A673 (cell line): ENCODE measurements at places on chromosomes 3 and 15. TPM values are rescaled to one million over a fixed set of nuclear protein-coding genes. Genes with fewer than 3 reads are reported as not detected.

- no peak for DNase-seq
- H3K4me3 ChIP-seq: no peak overlapping the region
- H3K27me3 ChIP-seq: no peaks in the 10 kb centered on the region
- no peak overlapping the region for H3K27ac ChIP-seq
- H3K36me3 ChIP-seq: no peaks in the 10 kb centered on the region
These were observed 273.5 kb upstream of the ADAMTS9 start for GRCh38 chr3:64961301-64961700.

Gene PRR23E
- not detected in 2 replicates for total RNA-seq

Gene GOLGA8T
- total RNA-seq: not detected in 2 replicates

Gene PIF1
- total RNA-seq: 60.4 and 65.7 TPM in 2 replicates

Gene UBE3A
- 101 and 104 TPM in 2 replicates for total RNA-seq

DNA sequence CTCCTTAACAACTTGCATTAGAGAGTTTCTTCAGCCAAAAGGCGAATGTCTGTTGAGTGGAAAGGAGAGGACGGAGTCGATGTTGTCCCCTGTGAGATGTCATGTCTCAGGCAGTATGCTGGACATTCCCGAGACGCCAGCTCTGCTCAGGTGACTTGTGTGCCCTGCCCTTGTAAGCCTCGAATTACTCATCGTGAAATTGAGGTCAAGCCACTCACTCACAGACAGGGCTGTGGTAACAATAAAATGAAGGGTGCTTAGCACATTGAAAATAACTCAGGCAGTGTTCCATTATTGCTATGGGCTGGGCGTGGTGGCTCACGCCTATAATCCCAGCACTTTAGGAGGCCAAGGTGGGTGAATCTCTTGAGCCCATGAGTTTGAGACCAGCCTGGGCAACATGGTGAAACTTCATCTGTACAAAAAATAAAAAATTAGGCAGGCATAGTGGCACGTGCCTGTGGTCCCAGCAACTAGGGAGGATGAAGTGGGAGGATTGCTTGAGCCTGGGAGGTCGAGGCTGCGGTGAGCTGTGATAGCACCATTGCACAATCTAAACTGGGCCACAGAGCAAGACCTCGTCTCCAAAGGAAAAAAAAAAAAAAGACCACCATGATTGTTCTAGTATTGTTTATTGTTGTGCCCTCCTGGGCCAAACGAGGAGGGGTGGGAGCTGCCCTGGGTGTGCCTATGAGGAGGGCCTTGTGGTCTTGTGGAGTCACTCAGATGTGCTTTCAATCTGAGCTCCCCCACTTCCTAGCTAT lies 214.4 kb downstream of the THSD4 start:
- H3K4me3 ChIP-seq: no peak overlapping the region
- no peak for DNase-seq
- H3K27me3 ChIP-seq: no peaks in the 10 kb centered on the region
- H3K36me3 ChIP-seq: no peaks in the 10 kb centered on the region

Gene TIMP4
- total RNA-seq: 10.2 and 13.3 TPM in 2 replicates

GRCh38 chr15:74620636-74621545 lies 5.3 kb downstream of the CLK3 start:
- no peak overlapping the region for H3K4me3 ChIP-seq
- no peak overlapping the region for H3K27ac ChIP-seq
- peak; percentile 81 for DNase-seq
- peaks cover 66% of the 10 kb centered on the region for H3K36me3 ChIP-seq
- H3K27me3 ChIP-seq: no peaks in the 10 kb centered on the region

Gene RBSN
- 31.2 and 35.2 TPM in 2 replicates for total RNA-seq

GRCh38 chr3:124565013-124565412 lies 165.2 kb upstream of the UMPS start:
- H3K27me3 ChIP-seq: no peaks in the 10 kb centered on the region
- peak; percentile 88 for DNase-seq
- H3K36me3 ChIP-seq: no peaks in the 10 kb centered on the region
- H3K27ac ChIP-seq: peak overlapping the region; percentile 45
- H3K4me3 ChIP-seq: no peak overlapping the region
- H3K4me1 ChIP-seq: peaks cover 25% of the 10 kb centered on the region

Gene MYL3
- not detected in 2 replicates for total RNA-seq

DNA sequence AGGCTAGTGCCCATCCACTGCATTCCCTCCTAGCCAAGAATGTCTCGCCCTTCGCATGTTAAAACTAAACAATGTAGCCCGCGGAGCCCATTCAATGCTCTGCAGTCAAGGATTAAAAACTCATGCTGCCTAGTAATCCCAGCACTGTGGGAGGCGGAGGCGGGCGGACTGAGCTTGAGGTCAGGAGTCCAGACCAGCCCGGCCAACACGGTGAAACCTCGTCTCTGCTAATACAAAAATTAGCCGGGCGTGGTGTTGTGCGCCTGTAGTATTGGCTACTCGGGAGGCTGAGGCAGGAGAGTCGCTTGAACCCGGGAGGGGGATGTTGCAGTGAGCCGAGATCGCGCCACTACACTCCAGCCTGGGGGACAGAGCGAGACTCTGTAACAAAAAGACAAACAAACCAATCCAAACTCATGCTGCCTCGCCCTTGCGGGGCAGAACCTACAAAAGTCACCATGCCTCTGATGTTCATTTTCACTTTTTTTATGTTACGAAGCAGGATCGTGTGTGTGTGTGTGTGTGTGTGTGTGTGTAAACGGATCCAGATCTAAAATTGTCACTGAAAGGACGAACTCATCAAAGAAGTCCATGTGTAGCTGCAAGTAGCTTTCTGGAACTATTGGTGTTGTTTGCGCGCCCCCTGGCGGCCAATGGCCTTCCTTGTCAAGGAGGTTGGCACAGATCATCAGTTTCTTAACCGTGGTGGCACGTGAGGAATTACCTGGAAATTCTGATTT lies 54.8 kb upstream of the SPESP1 start:
- H3K4me1 ChIP-seq: peaks cover 3% of the 10 kb centered on the region
- H3K27ac ChIP-seq: no peak overlapping the region
- H3K27me3 ChIP-seq: no peaks in the 10 kb centered on the region
- H3K4me3 ChIP-seq: peak overlapping the region; percentile 41
- DNase-seq: peak; percentile 93
- H3K36me3 ChIP-seq: no peaks in the 10 kb centered on the region

GRCh38 chr3:107634099-107634489 lies 111.3 kb downstream of the BBX start:
- no peak overlapping the region for H3K27ac ChIP-seq
- no peaks in the 10 kb centered on the region for H3K27me3 ChIP-seq
- no peak for DNase-seq
- no peak overlapping the region for H3K4me3 ChIP-seq
- H3K36me3 ChIP-seq: no peaks in the 10 kb centered on the region
- H3K4me1 ChIP-seq: peaks cover 12% of the 10 kb centered on the region

Gene PLA1A
- total RNA-seq: not detected in 2 replicates

Gene SHC4
- 0.57 and 0.73 TPM in 2 replicates for total RNA-seq

Gene ENTPD3
- 0.54 and 1.3 TPM in 2 replicates for total RNA-seq

Gene ISY1
- 46.2 and 49.8 TPM in 2 replicates for total RNA-seq

DNA sequence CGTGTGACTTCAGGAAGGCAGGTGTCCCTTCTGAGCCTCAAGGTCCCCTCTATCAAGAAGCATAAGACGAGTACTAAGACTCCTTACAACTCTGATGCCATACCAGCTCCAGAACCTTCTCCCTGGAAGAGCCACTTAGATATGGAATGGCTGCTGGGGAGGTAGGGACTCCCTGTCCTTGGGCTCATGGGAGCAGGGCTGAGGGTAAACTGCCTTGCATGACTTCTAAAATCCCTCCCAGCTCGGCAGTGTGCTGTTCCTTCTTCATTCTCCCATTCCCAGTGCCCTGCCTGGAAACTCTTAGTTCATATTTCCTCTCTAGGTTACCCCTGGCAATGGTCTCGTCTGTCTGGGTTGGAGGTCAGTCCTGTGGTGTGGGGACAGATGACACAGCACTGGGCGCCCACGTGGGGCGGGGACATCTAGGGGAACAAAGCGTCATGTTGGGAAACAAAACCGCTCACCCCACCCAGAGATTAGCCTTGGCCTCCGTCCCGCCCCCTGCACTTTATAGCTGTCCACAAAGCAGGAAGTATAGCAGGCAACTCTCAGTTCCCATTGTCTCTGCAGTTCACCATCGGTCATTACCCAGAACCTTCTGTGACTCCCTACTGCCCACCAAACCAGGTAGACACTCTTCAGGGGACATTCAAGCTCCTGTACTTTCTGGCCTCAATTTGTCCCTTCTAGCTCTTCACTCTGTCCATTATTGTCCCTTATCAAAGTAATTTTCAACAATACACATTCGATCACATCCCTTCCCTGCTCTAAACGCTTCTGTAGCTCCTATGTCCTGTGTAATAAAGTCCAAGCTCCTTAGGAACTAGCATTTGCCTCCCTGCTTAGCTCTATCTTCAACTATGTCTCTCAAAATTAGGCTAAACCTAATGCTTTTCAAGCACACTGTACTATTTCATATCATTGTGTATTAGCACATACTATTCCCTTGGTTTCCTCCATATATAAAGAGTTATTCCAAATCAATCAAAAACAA lies 73.8 kb downstream of the IQSEC1 start:
- no peak overlapping the region for H3K4me3 ChIP-seq
- no peaks in the 10 kb centered on the region for H3K36me3 ChIP-seq
- no peak overlapping the region for H3K27ac ChIP-seq
- H3K4me1 ChIP-seq: no peaks in the 10 kb centered on the region

Gene CYP1A2
- not detected in 2 replicates for total RNA-seq

Gene RGMA
- total RNA-seq: 5.0 and 8.3 TPM in 2 replicates

DNA sequence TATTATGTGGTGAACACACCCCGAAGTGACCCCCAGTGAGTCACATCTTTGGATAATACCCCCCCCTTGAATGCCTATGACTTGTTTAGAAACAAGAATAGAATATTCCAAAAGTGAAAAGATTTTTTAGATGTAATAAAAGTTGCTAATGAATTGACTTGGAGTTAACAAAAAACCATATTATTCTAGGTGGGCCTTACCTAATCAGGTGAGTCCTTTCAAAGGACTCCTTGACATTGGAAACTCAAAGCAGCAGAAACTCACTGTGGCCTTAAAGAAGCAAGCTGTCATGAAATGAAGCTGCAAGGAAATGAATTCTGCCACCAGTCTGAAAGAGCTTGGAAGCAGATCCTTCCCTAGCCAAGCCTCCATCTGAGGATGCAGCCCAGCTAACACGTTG lies 10.9 kb upstream of the ISL2 start:
- no peak overlapping the region for H3K4me3 ChIP-seq
- H3K27me3 ChIP-seq: peaks cover 10% of the 10 kb centered on the region
- H3K36me3 ChIP-seq: no peaks in the 10 kb centered on the region
- DNase-seq: no peak

- no peaks in the 10 kb centered on the region for H3K36me3 ChIP-seq
- no peak overlapping the region for H3K4me3 ChIP-seq
- no peaks in the 10 kb centered on the region for H3K4me1 ChIP-seq
- H3K27ac ChIP-seq: no peak overlapping the region
- H3K27me3 ChIP-seq: no peaks in the 10 kb centered on the region
- no peak for DNase-seq
These were observed 1.2 kb downstream of the BTLA start for GRCh38 chr3:112497897-112498548.

DNA sequence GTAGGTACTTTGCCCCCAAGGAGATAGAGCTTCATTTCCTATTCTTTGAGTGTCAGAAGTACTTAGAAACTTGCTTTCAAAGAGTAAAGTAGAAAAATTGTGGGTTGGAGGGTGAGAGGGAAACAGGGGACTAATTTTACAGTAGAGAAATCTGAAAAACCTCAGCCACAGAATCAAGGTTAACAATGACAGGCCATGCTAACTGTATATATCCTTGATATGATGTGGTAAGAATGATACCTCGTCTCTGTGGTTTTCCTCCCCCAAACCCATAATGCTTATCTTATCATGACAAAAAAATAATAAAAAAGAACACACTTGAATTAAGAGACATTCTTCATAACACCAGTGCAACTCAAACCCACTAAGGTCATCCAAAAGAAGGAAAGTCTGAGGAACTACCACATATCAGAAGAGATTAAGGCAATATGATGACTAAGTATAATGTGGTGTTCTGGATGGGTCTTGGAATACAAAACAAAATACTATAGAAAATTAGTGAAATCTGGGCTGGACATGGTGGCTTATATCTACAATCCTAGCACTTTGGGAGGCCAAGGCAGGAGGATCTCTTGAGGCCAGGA lies 360.4 kb downstream of the ULK4 start:
- H3K27me3 ChIP-seq: no peaks in the 10 kb centered on the region
- no peak overlapping the region for H3K27ac ChIP-seq
- no peaks in the 10 kb centered on the region for H3K4me1 ChIP-seq
- no peak for DNase-seq
- H3K36me3 ChIP-seq: no peaks in the 10 kb centered on the region
- H3K4me3 ChIP-seq: no peak overlapping the region

Gene LSM3
- total RNA-seq: 24.3 and 29.4 TPM in 2 replicates

GRCh38 chr3:23206366-23206765 lies 3.2 kb downstream of the UBE2E2 start:
- DNase-seq: no peak
- peaks cover 44% of the 10 kb centered on the region for H3K27me3 ChIP-seq
- H3K4me3 ChIP-seq: no peak overlapping the region
- H3K36me3 ChIP-seq: no peaks in the 10 kb centered on the region
- no peaks in the 10 kb centered on the region for H3K4me1 ChIP-seq
